ENCODE measurements at places on chromosomes 4 and X.
A peak's percentile ranks its signal among the peaks of the same experiment; 100 is the strongest.

DNA sequence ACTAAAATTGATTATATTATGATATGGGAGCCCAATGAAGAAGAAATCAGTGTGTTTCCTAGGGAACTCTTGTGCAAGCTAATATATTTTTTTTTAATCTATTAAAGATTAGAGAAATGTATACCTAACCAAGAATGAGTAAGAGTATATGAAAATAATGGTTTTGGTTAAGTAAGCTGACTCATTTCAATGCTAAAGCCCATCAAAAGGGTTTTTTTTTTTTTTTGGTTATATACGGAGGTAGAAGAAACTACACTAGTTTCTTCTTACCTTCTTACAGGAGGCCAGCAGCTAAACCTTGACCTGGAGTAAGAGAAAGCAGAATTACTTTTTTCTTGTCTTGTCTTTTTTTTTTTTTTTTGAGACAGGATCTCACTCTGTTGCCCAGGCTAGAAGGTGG lies 27.5 kb downstream of the RUFY3 start:
- DNase-seq = peak; percentile 18

DNA sequence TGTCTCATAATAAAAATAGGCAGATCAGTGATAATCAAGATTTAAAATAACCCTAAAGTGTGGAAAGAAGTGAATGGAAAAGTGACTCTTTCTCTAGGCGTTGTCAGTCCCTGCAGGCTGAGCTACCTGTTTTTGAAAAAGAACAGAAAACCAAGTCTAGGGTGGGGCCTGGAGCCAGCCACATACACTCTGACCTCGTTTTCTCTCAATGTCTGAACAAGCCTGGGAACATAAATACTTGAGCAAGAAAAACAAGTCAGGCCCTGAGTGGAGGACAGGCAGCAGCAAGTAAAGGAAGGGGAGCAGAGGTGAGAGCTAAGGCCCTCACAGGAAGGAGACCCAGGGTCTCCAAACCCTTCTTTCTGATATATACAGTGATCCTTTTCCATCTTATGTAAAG lies 91.7 kb upstream of the HPF1 start:
- DNase-seq = no peak

GRCh38 chr4:954211-955020 lies 19.0 kb downstream of the DGKQ start:
- DNase-seq = no peak

DNA sequence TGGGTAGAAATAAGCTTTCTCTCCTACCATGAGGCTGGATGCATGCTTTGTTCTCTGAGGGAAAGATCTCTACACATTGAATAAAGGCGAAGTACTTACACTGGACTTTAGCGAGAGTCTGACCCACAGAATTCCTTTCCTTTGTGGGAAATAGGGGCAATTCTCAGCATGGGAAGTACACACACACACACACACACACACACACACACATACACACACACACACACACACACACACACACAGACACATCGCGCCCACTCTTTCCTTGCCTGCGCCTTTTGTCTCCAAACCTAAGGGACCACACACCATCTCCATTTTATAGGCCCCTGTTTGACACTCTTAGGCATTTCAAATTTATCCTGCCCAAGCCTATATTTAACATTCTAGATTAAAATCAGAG lies 83.8 kb downstream of the LUZP4 start:
- no peak for DNase-seq

DNA sequence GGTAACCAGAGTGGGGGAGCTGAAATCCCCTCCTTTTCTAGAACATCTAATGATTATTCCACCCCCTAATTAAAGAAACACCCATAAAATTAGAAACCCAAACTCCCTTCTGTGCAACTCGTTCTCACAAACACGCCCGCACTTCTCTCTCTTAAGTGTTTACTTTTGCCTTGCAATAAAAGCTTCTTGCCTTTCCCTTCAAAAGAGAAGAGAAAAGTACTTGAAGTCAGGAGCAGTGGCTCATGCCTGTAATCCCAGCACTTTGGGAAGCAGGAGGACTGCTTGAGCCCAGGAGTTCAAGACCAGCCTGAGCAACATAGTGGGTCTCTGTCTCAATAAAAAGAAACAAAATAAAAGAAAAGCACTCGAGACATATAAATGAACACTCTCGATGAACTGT lies 3.6 kb upstream of the GPR173 start:
- DNase-seq = no peak

DNA sequence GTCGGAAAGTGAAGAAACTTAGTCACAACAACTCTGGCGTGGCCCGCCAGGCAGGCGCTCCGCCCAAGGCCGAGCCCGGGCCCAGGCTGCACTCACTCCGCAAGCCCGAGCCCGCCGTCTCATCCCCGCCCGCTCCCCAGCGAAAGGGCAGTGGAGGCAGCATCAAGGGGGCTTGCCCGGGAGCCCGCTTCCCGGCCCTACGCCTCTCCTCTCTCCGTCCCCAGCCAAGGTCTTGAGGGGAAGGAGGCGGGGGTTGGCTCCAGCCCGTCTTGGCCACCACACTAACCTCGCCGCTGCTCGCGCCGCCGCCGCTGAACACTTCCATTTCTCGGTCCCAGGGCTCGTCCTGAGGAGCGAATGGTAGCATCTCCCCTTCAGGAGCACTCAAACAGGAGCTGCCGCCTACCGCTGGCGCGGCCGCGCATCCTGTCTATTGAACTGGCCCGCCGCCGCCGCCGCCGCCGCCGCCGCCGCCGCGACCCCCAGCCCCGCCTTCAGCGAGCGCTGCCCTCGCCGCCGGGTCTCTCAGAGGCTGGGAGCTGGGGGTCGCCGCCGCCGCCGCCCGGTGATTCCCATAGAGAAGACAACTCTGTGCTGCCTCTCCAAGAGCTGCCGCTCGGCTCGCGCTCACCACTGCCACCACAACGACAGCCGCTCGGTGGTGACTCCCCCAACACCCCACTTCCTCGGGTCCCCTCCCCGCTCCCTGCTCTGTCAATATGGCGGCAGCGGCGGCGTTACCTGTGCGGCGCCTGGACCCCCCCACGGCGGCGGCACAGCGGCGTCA lies at the start of gene RPS6KA6:
RPS6KA6 (minus strand) TSS at position 667 of the 787 bp plus-strand sequence; CDS start at position 367, 300 bp downstream.
- DNase-seq = no peak

DNA sequence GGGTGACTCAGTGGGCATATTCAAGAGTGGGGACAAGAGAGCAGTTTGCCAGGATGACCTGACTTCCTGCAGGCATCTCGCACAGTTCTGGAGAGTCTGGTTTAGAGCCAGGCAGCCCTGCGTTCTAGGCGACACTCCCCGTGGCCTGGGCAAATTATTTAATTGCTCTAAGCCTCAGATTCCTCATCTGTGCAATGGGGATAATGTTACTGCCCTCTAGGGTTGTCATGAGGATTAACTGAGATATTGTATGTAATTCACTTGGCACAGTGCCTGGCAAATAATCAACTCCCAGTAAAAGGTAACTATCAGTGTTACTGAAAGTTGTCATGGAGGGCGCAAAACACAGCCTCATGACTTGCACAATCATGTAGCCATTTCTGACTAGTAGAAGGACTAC lies 48.8 kb upstream of the PITX2 start:
- no peak for DNase-seq

- DNase-seq = no peak
These were observed 90.2 kb downstream of the CXCL13 start for GRCh38 chr4:77695774-77696173.

DNA sequence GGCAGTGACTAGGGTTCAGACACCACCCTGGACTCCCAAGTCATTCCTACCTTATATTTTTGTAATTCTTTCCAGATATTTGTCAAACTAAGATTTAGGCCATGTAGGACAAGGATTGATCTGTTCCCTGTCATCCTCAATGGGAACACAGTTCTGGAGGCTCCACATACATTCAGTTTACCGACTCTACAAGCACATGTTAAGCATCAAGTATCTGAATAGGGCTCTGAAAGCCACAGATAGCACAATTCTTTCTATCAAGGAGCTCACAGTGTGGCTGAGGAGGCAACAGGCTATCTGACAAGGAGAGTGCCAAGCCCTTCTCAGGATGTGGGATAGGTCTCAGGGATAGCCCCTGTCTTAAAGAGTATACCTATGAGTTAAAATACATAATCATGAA lies 37.0 kb upstream of the CXCL8 start:
- DNase-seq = no peak

- DNase-seq = no peak
These were observed 83.9 kb downstream of the VEGFC start for GRCh38 chr4:176708771-176709311.

DNA sequence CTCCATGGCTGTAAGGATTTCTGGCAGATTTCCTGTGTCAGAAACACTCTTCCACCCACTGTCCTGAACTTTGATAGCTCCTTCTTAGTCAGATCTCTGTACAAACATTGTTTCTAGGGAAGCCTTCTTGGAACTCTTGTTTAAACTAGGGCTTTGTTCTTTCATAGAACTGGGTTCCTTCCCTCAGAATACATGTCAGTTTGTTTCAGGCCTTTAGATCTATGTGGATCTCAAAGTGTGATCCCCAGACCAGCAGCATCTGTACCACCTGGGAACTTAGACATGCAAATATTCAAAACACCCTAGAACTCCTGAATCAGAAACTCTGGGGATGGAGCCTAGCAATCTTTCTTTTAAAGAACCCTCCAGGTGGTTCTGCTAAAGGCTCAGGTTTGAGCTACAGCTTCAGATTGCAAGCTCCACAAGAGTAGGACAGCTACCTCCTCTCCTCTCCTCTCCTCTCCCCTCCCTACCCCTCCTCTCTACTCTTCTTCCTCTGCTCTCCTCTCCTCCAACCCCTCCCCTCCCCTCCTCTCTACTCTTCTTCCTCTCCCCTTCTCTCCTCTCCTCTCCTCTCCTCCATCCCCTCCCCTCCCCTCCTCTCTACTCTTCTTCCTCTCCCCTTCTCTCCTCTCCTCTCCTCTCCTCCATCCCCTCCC lies 12.7 kb downstream of the RASSF6 start:
- no peak for DNase-seq

- DNase-seq = no peak
These were observed 109.9 kb downstream of the AFF1 start for GRCh38 chr4:87044511-87045233.

- no peak for DNase-seq
These were observed 30.9 kb upstream of the CCDC110 start for GRCh38 chr4:185502386-185502785.

GRCh38 chrX:123807835-123808416 lies 51.9 kb upstream of the XIAP start:
- no peak for DNase-seq

GRCh38 chrX:132206259-132206658 lies 13.0 kb downstream of the RAP2C start:
- DNase-seq = no peak

DNA sequence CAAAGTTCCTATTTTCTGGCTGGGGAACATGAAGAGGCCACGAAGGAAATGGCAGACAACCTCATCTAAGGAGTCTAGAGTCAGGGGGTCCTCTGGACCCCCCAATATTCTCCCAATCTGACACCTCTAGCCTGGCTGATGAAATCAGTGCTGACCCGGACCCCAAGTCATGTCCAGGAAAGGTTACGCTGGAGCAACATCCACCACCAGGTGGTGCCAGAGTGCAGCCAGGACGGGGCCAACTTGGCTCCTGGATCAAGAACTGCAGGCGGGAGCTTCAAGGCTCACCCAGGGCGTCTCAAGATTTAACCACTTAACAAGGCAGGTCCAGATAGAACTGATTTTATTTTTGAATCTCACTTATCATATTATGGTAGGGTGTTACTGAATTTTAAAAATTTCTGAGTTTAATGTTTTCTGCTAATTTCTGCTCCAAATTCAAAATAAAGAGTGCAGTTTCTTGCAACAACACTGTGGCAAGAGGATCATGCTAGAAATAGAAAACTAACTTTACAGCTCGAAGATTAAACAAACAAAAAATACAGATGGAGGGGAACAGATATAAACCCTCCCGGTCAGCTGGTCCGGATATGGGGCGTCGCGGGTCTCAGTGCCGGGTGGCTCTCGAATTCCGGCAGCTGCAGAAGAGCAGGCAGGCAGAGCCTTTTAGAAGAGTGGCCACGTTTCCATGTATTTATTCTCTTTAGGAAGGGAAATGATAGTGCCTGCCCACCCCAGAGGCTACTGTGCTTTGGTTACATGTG lies 135.5 kb downstream of the AFAP1 start:
- no peak for DNase-seq

- DNase-seq = no peak
These were observed 95.2 kb upstream of the ANK2 start for GRCh38 chr4:112954286-112954685.

GRCh38 chrX:28599957-28600356 lies 12.7 kb downstream of the IL1RAPL1 start:
- DNase-seq = no peak

- DNase-seq = no peak
These were observed 134.7 kb downstream of the SH3BGRL start for GRCh38 chrX:81336455-81337152.

- DNase-seq = no peak
These were observed 522.9 kb upstream of the SLIT2 start for GRCh38 chr4:19728773-19729172.

- no peak for DNase-seq
These were observed 5.6 kb downstream of the ETDA start for GRCh38 chrX:135257469-135257868.

GRCh38 chrX:13428053-13428786 lies 108.4 kb upstream of the ATXN3L start:
- no peak for DNase-seq

GRCh38 chr4:81694176-81694913 lies 222.6 kb upstream of the RASGEF1B start:
- DNase-seq = no peak

DNA sequence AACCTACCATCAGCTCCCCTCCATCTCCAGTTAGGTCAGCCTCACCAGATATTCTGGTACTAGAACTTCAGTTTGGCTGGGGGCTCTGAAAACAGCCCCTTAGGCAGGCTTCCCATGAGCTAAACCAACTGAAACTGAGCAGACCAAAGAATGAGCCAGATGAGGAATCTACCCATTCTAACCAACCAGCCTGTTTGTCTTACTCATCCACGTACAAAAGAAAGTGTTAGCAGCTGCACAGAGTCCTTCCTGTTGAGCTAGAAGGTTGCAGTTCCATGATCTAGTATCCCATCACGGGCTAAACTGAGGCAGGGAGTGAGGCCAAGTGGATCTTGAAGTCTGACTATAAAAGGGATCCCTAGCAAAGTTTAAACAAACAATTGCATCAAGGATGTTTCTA lies 17.5 kb downstream of the MAGEA9B start:
- DNase-seq = no peak

GRCh38 chr4:31261632-31262031 lies 541.5 kb downstream of the PCDH7 start:
- DNase-seq = no peak

GRCh38 chrX:50003467-50003866 lies 81.1 kb downstream of the CLCN5 start:
- DNase-seq = no peak

DNA sequence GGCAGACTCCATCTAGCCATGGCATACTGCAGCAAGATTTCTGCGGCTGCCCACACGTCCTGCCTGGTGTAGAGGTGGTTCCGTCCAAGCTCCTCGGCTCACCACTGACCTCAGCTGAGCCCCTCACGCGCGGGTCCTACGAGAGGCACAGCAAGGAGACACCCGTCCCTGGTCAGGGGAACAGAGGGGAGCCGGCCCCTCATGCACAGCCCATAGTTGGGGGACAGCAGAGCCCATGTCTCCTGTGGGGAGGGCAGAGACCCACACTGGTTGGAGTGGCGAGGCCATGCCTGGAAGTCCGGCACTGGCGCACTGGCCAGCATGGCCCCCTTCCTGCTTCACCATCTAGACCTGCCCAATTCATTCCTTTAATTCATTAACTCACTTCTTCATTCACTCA lies 80.8 kb downstream of the HTRA3 start:
- no peak for DNase-seq

All from GM12864 (cell line).